Right ventricle myocardium inferior (tissue), 1 donor: ENCODE measurements at places on chromosomes 3 and 15. TPM values are rescaled to one million over a fixed set of nuclear protein-coding genes. Genes with fewer than 3 reads are reported as not detected.

ALDH1A3 gene
- total RNA-seq, result 3.7 TPM

TRNT1 gene
- 11.2 TPM for total RNA-seq

- no peak for DNase-seq
Measured at GRCh38 chr15:91983729-91984340, 130.3 kb downstream of the SLCO3A1 start.

DNA sequence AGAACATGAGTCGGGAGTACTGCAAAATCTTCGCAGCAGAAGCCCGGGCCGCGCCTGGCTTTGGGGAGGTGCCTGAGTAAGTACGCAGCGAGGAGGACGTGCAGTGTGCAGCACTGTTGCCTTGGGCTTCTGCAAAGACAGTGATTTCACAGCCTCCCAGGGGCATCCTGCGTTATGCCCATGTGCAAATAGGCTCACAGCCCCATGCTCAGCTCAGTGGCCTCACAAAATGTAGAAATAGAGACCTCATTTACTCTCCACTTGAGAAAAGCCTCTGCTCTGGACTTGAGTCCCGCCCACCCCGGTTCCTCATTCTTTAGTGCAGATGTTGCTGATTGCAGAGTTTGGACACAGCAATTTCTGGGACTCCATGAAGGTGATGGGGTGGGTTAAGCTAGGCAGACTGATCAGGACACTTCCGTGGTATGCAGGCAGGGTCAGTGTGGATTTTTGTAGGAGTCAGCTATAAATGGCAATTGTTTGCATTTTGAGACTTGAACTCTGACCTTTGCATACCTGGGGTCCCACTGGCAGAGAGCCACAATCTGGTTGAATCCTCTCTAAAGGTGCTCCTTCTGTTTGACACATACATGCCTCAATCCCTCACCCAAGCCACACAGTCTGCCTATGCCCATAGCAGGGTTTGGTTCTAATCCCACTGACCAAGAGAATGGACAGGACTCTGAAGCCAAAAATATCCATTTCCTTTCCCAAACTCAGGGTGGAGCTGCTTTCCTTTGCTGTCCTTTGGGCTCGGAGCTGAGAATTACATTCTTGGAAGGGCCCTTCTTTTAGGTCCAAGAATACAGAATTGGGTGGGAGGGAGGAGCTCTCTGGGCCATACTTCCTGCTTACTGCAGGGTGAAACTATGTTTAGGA lies 20.7 kb upstream of the SLC28A1 start:
- no peak for DNase-seq

GRCh38 chr3:108554913-108555571 lies 34.2 kb downstream of the CIP2A start:
- no peak for DNase-seq

- no peak for DNase-seq
Measured at GRCh38 chr3:6467186-6467585, 393.7 kb upstream of the GRM7 start.

GRCh38 chr3:184259396-184259877 lies 1.9 kb downstream of the CAMK2N2 start:
- DNase-seq, result no peak

GRCh38 chr3:7407107-7407506 lies 546.2 kb downstream of the GRM7 start:
- no peak for DNase-seq

DNA sequence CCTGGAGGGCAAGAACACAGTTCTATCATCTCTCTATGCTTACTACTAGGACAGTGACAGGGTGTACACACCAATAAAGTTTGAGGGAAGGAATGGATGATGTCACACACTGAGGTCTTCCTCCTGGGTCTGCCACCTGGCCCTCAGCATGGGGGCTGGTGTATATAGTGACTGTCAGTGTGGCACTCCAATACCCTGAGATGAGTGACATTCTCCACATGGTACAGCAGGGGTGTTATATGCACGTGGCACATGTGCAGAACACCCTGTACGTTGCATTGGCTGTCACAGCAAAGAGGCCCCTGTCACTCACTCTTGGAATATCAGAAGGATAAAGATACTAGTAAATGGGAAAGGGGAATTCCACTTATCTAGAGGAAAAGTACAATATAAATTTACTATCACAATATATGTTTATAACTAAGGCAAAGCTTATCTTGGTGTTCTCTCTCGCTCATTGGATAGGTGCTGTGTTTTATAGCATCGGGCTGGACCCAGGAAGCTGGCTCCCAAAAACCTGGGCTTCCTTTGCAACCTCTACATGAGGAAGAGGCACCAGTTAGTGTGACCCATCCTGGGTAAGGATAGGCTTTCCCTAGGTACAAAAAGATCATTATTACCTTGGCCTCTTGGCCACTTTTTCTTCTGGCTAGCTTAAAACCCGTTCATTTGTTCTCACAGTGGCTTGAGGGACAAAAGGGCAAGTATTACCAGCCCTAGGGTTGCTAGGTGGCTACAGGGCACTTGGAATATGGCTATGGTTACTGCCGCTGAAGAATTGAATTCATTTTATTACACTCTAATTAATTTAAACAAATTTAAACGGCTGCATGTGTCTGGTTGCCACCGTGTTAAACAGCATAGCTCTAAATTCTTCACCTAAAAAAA lies 54.8 kb upstream of the HES1 start:
- no peak for DNase-seq

DNA sequence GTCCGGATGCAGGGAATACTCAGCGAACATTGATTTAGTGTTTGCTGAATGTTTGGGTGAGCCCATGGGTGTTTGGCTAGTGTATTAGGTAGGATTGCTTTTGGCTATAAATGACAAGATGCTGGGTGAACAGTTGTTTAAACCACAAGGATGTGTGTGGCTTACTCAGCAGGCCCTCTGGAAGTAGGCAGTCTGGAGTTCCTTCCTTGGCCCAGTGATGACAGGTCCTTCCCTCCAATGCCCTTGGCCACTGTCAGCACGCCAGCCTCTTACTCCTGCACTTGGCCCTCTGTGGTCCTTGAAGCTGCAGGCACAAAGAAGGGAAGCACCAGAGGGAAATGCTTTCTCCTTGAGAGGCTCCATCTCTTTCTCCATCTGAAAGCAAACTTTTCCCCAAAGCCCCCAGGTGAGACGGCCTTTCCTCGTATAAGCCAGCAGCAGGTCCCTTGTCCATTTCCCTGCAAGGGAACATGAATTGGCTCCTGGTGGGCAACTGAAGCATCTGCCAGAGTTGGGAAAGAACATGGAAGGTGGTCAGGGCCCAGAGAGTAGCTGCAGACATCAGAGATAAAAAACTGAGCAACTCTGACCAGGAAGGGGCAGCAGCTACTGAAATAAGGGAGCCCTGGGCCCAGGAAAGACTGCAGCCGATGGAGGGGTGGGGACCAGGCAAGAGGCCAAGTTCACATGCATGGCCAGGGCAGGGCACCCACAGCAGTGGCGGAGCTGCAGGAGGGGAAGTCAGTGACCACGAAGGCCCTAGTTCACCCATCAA lies 105.0 kb downstream of the TPRA1 start:
- DNase-seq, result no peak

- DNase-seq, result no peak
Measured at GRCh38 chr15:53454843-53455721, 304.4 kb downstream of the WDR72 start.

STRC gene
- total RNA-seq, result not detected

GRCh38 chr3:122255757-122256439 lies 69.2 kb upstream of the CSTA start:
- no peak for DNase-seq
